ENCODE measurements at places on chromosomes 5 and 9. TPM values are rescaled to one million over a fixed set of nuclear protein-coding genes. Genes with fewer than 3 reads are reported as not detected.

GRCh38 chr9:7088611-7089010, 330.8 kb downstream of the KDM4C start:
- DNase-seq = no peak

- DNase-seq = no peak
These were observed 78.1 kb downstream of the RICTOR start for GRCh38 chr5:38996123-38996522.

DNA sequence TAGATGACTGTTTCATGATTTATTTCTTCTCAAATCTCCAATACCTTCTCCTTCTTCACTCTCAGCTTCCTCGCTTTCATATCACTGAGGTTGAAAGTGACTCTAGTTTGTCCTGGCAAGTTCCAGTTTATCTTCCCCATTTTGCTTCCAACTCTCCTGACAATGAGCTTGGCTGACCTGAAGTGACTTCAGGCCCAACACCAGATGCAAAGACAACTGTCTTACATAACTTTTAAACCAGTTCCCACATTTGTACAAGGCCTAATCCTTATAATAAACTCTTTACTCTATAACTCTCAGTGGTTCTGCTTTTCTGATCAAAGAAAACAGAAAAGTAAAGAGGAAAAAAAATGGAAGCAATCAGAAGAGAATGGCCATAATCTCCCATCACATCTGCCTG, 22.0 kb downstream of the GNG10 start:
- DNase-seq = no peak

DNA sequence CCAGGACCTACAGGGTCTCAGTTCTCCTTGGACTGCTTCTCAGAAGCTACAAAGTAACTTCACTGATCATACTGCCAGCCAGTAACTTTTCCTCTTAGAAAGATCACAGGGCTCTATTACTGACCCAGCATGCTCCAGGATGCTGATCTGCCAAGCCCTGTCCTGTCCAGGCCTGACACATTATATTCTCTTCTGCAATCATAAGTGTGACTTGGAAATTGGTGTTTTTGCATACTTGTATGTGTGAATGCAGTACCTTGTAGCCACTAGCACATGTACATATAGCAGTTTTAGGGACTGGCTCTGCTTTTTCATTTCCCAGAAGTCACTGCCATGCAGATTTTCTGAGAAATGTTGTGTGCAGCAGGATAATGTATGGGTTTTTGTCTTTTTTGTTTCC, 40.1 kb upstream of the CCNH start:
- DNase-seq = no peak

DNA sequence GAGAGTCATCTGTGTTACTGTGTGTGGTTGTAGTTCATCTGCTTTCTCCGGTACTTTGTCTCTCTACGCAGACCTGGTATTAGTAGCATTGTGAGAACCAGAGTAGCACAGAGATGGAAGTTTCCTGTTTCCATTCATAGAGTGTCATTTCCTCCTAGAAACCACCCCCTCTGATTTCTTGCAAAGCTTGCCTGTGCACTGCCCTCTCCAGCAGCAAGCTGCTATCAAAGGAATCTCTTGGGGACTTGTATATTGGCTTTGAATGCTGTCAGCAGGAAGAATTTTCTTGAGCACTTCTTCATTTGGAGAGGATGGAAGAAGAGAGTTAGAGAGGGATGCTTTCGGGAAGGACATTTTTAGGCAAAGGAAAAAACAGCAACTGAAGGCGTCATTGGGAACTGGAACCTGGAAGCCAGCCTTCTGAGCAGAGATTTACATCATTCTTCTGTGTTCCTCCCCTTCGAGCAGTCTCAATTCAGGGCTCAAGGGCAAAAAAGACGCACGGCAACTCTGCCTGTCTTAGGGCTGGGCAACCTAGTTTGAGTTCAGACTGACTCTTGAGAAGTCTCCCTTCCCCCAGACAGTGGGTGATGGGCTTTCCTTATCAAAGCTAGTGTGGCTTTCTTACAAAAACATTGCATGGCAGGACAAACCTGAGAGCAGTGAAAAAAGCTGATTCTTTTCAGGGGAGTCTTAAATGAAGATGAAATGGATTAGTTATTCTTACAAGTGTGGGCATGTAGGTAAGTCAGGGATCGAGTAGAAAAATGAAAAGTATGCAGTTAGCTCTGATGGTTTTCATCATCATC, 226.3 kb downstream of the AOPEP start:
- no peak for DNase-seq

- no peak for DNase-seq
These were observed 335.8 kb upstream of the DAB2 start for GRCh38 chr5:39760385-39761198.

The RANBP3L gene
- 10.6 TPM for total RNA-seq

DNA sequence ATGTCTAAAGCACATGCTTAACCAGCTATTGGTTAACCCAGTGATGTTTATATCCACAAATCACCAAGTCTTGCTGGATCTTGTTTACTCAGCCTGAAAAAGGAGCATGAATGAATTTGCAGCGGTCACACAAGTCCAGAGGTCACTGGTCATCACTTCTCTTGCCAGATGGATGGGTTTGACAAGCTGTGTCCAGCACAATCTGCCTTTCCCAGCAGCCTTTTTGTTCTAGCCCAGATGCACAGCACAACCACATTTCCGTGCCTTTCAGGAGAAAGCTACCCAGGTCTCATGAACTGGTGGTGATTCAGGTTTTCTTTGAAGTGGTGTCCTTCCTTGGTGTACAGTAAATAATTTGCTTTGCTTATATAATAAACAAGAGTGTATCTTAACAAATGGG, 32.1 kb downstream of the TMEM252 start:
- no peak for DNase-seq

The SYNPO gene
- 33.4 TPM for total RNA-seq

GRCh38 chr9:99051851-99052250, 53.1 kb upstream of the TGFBR1 start:
- no peak for DNase-seq

- DNase-seq = no peak
These were observed 28.7 kb downstream of the ROR2 start for GRCh38 chr9:91921371-91921770.

- peak; percentile 99 for DNase-seq
These were observed at the start of the genes ANKRA2 and UTP15 for GRCh38 chr5:73565139-73565968. TSS of gene ANKRA2 (minus strand) at chr5:73565639. CDS start at chr5:73562881, 2,758 bp downstream. TSS of gene UTP15 (plus strand) at chr5:73565743. CDS start at chr5:73567345, 1,602 bp downstream.

The CCDC192 gene
- not detected for total RNA-seq

DNA sequence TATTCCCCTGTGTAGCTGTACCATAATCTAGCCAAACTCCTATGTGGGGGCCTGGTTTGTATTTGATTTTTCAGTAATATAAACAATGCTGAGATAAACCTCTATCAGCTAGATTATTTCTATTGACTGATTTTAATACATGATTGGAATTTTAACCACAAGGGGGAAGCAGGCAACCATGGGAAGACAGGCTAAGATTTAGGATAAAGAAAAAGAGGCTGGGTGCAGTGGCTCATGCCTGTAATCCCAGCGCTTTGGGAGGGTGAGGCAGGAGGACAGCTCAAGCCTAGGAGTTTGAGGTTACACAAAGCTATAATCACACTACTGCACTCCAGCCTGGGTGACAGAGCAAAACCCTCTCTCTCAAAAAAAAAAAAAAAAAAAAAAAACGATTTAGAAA, 18.1 kb upstream of the GPX3 start:
- DNase-seq = no peak

GRCh38 chr9:77999231-77999631, 32.4 kb downstream of the GNAQ start:
- DNase-seq = no peak

GRCh38 chr9:113386571-113387393, 10.0 kb upstream of the HDHD3 start:
- DNase-seq = no peak

The TAF11L6 gene
- not detected for total RNA-seq

DNA sequence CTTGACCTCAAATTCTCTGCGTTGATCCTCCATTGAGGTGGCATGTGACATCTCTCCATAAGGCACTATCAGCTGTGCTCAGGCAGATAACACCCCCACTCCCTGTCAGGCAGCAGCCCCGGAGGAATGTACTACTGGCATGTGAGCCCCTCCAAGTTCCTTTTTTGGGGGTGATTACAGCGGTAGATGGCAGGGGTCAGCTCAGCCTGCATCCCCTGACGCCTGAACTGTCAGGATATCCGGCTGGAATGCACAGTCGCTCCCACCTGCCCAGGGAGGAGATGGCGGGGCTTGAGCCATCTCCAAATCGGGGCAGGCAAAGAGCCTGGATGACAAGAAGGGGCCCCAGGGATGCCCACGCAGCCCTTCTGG, 40.8 kb downstream of the FAM78A start:
- DNase-seq = no peak

- DNase-seq = peak; percentile 39
These were observed 954 bp downstream of the TBCA start for GRCh38 chr5:77774981-77775789.

- DNase-seq = no peak
These were observed 174.2 kb upstream of the TBC1D2 start for GRCh38 chr9:98429613-98430012.

- no peak for DNase-seq
These were observed 537 bp downstream of the MEIKIN start for GRCh38 chr5:131944702-131945550.

The SLC34A1 gene
- not detected for total RNA-seq

The SERF1B gene
- 24.3 TPM for total RNA-seq

DNA sequence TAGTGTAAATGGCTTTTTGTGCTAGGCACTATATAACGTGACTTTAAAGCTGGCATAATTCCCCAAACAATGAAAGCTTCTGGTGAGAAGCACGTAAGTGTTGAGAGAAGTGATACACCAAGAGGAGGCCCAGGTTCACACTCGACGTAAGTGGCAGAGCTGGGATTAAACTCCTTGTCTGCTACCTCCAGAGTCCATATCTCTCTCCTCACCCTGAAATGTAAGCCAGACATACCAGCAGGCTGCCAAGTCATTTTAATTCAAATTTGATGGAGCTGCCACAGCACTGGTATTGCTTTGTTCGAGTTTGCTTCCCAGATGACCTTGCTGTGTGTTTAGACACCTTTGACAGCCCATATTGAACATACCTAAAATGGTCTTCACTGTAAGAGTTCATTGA, 319.7 kb downstream of the GLIS3 start:
- no peak for DNase-seq

DNA sequence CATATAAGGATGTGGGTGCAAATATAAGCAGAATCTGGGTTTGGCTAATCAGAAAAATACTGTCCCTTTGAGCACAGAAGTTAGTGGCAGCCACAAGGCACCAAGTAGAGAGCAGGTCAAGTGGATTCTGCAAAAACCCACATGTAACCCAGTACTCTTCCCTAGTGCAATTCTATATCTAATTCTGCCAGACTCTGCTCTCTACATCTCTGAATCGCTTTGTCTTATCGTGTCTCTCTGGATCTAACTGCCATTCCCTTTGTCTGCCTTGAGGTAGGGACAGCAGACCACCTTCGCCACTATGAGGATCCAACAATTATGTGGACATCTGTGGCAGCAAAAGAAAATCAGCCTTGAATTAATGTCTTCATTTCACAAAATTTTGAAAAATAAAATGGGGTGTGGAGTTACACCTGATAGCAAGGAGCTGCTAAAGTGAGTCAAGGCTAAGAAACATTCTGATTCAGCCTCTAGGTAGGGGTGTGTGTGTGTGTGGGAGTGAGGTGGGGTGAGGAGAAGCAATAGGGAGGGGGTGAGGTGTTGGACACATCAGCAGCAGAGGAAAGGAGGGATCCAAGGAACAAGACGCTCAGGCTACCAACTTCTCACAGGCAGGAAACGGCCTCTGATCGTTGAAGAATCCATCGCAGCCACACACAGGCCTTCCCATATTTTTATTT, 33.7 kb upstream of the ZNF366 start:
- no peak for DNase-seq

DNA sequence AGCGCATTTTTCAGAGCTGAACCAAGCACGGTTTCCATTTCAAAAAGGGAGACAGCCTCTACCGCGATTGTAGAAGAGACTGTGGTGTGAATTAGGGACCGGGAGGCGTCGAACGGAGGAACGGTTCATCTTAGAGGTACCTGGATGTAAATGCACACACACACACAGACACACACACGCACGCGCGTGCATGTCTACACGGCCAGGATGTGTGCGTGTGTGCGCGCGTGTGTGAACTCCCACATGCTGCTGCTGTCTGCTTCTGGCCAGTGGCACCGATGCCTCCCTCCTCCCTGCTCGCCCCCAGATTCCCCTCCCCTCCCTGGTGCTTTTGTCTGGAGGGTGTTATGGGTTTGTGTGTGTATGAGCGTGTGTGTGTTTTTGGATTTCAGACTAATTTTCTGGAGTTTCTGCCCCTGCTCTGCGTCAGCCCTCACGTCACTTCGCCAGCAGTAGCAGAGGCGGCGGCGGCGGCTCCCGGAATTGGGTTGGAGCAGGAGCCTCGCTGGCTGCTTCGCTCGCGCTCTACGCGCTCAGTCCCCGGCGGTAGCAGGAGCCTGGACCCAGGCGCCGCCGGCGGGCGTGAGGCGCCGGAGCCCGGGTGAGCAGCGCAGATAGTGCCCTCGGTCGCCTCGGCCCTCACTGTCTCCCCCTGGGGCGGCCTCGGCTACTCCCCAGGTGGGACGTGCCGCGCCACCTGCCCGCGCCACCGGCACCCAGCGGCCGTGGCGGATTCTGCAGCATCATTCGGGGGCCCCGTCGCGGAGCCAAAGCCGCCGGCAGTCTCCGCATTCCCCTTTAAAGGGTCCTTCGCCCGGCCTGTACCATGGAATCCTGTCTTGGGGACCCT, at the start of gene NTRK2:
Gene NTRK2 (plus strand): TSS at position 442 of the 850 bp plus-strand sequence. CDS start 1,020 bp downstream, outside the sequence.
- no peak for DNase-seq

The ANKRD34B gene
- not detected for total RNA-seq

- no peak for DNase-seq
These were observed 72.8 kb downstream of the MED27 start for GRCh38 chr9:132006677-132007370.

The SV2C gene
- 0.36 TPM for total RNA-seq

- no peak for DNase-seq
These were observed 149.4 kb downstream of the MACROH2A1 start for GRCh38 chr5:135249658-135250057.

The STK32A gene
- 7.7 TPM for total RNA-seq

DNA sequence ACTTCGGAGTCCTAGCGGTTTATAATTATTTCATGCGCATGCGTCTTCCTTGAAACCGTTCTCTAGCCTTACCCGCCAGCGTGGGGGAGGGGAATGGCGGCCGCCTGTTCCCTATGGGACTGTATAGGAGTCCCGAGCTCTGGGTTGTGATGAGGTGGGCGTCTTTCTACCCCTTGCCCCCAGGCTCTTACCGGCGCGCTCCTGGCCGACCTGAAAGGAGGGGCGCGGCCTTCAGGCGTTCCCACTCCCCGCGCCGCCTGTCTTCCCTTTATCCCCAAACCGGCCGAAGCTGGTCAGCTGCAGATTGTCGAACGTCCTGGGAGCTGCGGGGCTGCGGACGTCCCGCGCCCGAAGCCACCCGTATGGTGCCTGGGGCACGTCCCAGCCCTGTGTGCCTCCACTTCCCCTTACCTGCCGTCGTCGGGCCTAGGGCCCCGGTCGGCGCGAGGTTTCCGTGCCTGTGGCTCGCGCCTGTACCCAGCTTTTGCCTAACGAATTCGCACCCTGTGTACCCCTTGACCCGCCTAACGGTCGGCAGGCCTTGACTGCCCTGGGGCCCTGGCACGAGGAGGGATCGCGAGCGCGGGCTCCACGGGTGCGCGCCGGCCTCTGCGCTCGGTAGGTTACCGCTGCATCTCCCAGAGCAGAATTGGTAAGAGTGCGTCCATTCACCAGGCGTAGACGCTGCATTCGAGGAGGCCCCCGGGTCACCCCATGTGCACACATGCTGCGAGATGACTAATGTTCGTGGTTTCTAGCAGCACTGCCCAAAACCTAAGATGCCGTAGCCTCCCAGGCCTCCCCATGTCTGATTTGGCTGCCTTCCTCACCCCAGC, 653 bp upstream of the HNRNPH1 start:
- no peak for DNase-seq

All from omental fat pad (tissue), 4 donors.